NCI-H345 (cell line): ENCODE measurements at places on chromosomes 2 and 18.

GRCh38 chr2:226730481-226730880, 69.1 kb downstream of the IRS1 start:
- DNase-seq = no peak

- no peak for DNase-seq
Measured at GRCh38 chr2:15790326-15790725, 150.0 kb upstream of the MYCN start.

DNA sequence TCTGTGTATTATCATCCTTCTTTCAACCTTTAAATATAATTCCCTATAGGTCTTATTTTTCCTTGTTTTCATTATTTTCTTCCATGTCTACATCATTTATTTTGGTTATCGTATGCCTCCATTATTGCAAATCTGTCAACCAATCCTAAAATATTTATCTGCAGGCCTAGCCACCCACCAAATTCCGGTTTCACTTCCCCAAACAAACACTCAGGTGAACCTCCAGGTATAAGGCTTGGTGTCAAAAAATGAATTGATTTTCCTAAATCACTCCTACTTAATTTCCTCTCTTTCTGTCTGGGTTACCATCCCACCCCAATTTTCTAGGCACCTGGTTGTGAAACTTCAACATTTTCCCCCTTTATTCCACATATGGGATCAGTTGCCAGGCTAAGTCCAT, 111.9 kb upstream of the LINC00305 start:
- no peak for DNase-seq

DNA sequence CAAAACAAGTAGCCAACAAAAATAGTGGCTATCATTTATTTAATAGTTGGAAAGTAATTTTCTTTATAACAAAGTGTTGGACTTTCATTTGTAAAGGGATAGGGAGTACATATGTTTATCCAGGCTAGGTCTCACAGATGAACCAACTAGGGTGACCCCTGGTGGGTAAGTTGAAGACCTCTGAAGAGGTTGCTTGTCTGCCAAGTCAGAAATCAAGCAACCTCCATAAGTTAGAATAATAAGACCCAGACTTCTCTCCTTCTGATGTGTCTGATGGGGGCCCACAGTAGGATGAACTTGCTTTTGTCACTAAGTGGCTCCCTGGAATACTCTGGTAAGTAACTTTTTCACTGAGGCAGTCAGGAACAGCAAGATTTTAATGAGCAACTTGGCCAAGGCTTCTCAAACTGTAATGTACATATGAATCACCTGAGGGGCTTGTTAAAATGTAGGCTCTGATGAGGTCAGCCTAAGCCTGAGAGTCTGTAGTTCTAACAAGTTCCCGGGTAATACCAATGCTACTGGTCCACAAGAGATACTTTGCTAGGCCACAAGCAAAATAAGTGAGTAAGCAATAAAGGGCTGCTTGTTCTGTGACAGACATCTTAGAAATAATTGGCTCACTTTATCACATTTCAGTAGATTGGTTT, 319.6 kb downstream of the PIK3C3 start:
- no peak for DNase-seq
